Stimulated activated CD4-positive, alpha-beta T cell treated with anti-CD3 and anti-CD28 coated beads, TNF-alpha, amount 100 ng/mL, for 4 hours (primary cell): ENCODE measurements at places on chromosomes 7 and 10.

- no peak for DNase-seq
Observed at GRCh38 chr10:46292573-46293023, 5.8 kb downstream of the ANTXRL start.

GRCh38 chr7:128108641-128109423 lies 77.6 kb upstream of the LRRC4 start:
- DNase-seq = no peak

GRCh38 chr7:108239501-108240225 lies 109.5 kb upstream of the LAMB4 start:
- no peak for DNase-seq

GRCh38 chr7:117505238-117505637 lies 25.4 kb downstream of the CFTR start:
- no peak for DNase-seq

- no peak for DNase-seq
Observed at GRCh38 chr10:50336140-50336539, 84.8 kb upstream of the ASAH2 start.

- no peak for DNase-seq
Observed at GRCh38 chr10:74292871-74293427, 141.9 kb downstream of the ADK start.
